ENCODE measurements at places on chromosomes 2 and 18. TPM values are rescaled to one million over a fixed set of nuclear protein-coding genes. Genes with fewer than 3 reads are reported as not detected.

PARD6G gene
- total RNA-seq, result 1.9 TPM

EHD3 gene
- 4.4 TPM for total RNA-seq

MRPS9 gene
- total RNA-seq, result 21.7 TPM

ASB3 gene
- total RNA-seq, result 10.0 TPM

ZSWIM2 gene
- not detected for total RNA-seq
